ENCODE measurements at places on chromosomes 13 and 19. TPM values are rescaled to one million over a fixed set of nuclear protein-coding genes. Genes with fewer than 3 reads are reported as not detected.

The ZNF439 gene
- total RNA-seq: 4.8 TPM

The SOX21 gene
- total RNA-seq: not detected

The NUMBL gene
- total RNA-seq: 3.1 TPM

The PRSS57 gene
- total RNA-seq: 5.4 TPM

The PNMA8A gene
- total RNA-seq: not detected

The DZIP1 gene
- not detected for total RNA-seq

The COL4A1 gene
- 0.21 TPM for total RNA-seq

The ZNF723 gene
- not detected for total RNA-seq

The ZNF284 gene
- total RNA-seq: 0.73 TPM

The TRPM4 gene
- 1.5 TPM for total RNA-seq

The TMEM161A gene
- total RNA-seq: 5.5 TPM

The SPTBN4 gene
- under 0.01 TPM for total RNA-seq

The ATXN8OS gene
- not detected for total RNA-seq

The GPC5 gene
- total RNA-seq: 0.21 TPM

The ZNF442 gene
- 1.0 TPM for total RNA-seq

The CNMD gene
- 0.10 TPM for total RNA-seq

The CACNG6 gene
- total RNA-seq: not detected

The ACP7 gene
- not detected for total RNA-seq

The MIR17HG gene
- 20.3 TPM for total RNA-seq

The ERICH4 gene
- not detected for total RNA-seq

The ANGPTL8 gene
- not detected for total RNA-seq

The KIR2DL1 gene
- total RNA-seq: 1.2 TPM

The URAD gene
- not detected for total RNA-seq

The ZNF571 gene
- total RNA-seq: 15.6 TPM

The ZNF433 gene
- total RNA-seq: 0.63 TPM

The CCL25 gene
- not detected for total RNA-seq

The MYO1F gene
- total RNA-seq: 145 TPM

The OLFM2 gene
- total RNA-seq: 1.3 TPM

The ZNF813 gene
- total RNA-seq: 4.4 TPM

The NLRP7 gene
- total RNA-seq: 0.10 TPM

The CEACAM8 gene
- total RNA-seq: not detected

The NTN5 gene
- total RNA-seq: 0.63 TPM

The KCNN1 gene
- under 0.01 TPM for total RNA-seq

The ZNF256 gene
- total RNA-seq: 17.3 TPM

The RNF17 gene
- total RNA-seq: not detected

The BRSK1 gene
- total RNA-seq: 0.52 TPM

The HSPB6 gene
- total RNA-seq: not detected

The NKG7 gene
- 119 TPM for total RNA-seq

The GJB6 gene
- 0.94 TPM for total RNA-seq

The PCDH9 gene
- total RNA-seq: 1.5 TPM

The CFD gene
- 148 TPM for total RNA-seq

The ZNF880 gene
- total RNA-seq: 15.6 TPM

Measured in mononuclear cell (primary cell).